ENCODE measurements at places on chromosomes 5 and 9.

DNA sequence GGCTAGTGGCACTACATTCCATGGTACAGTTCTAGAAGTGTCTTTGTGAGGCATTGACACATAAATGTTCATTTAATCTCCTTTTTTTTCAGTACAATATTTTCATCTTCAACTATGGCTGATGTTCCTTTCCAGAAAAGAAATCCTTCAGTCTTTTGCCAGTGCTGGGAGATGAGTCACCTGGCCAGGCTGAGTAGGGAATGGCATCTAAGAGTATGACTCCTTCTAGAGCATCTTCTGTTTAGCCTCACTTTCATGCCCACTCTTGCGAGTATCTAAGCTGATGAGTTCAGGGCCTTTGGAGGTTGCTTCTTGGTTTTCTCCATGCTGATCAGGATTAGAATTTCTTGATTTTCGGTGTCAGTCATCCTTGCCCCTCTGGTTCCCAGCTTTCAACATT lies 124.4 kb downstream of the SLC28A3 start:
- no peak for DNase-seq

- peak; percentile 19 for DNase-seq
Measured at GRCh38 chr9:127308652-127309434, 44.3 kb downstream of the GARNL3 start.

DNA sequence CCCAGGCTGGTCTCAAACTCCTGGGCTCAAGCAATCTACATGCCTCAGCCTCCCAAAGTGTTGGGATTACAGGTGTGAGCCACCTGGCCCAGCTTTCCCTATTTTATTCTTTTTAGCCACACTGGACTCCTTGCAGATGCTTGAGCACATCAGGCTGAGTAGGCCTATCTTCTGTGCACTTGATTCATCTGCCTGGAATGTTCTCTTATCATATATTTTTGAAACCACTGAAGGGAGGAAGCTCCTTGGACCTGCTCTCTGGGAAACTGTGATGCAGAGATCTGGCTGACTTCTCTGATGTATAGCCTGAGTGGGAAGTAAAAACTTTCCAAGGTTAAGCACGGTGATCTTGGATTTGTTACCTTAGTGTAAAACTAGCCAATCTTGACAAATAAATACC lies 6.5 kb upstream of the MAT2B start:
- DNase-seq: no peak

DNA sequence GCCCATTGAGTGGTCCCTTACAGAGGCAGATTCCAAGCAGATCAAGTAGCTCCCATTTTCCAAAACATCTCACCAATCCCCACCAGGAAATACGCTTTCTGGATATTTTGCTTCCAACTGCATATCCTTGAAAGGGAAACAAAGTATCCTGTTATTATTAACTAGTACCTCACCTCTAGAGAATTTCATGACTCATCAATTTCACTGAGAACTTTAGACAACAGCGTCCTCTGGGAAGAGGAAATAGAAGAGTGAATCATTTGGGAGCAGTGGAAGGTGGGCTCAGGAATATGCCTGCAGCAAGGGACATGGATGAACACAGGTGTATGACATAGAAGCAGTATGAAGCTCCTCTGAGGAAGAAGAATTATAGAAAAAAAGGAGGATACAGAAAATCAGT lies 186.7 kb downstream of the MARCHF11 start:
- DNase-seq: peak; percentile 57

GRCh38 chr5:146687630-146688029 lies 171.6 kb upstream of the GPR151 start:
- DNase-seq: no peak

- DNase-seq: peak; percentile 62
Measured at GRCh38 chr9:114908104-114908622, 22.2 kb downstream of the TNFSF8 start.

DNA sequence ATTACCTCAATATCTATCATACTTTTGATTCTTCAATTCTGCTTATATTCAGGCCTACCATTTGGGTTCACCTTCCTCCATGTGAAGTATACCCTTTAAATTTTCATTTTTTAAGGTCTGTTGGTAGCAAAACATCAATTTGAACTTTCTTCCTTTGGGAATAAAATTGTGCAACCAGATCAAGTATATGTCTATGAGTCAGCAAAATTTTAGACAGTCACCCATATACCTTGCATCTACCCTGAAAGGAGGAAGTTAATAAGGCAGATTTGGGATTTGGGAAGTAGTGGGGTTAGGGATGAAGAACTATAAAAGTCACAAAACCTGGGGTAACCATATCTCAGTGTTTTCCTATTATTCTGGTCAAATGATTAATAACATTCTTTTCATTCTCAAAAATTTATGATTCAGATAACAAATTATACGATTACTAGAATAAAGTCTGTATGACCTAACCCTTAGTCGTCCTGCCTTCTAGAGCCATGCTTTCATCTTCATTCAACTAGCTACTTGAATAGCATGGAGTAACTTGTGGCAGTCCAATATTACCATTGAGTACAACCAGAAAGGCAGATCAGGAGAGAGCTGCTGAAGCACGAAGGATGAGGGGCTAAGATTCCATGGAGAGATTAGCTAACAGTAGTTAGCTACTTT lies 2.8 kb upstream of the IL33 start:
- DNase-seq: no peak

Data from astrocyte of the hippocampus (primary cell).